Tibial artery (tissue), 4 donors: ENCODE measurements at places on chromosomes 6 and 20.

DNA sequence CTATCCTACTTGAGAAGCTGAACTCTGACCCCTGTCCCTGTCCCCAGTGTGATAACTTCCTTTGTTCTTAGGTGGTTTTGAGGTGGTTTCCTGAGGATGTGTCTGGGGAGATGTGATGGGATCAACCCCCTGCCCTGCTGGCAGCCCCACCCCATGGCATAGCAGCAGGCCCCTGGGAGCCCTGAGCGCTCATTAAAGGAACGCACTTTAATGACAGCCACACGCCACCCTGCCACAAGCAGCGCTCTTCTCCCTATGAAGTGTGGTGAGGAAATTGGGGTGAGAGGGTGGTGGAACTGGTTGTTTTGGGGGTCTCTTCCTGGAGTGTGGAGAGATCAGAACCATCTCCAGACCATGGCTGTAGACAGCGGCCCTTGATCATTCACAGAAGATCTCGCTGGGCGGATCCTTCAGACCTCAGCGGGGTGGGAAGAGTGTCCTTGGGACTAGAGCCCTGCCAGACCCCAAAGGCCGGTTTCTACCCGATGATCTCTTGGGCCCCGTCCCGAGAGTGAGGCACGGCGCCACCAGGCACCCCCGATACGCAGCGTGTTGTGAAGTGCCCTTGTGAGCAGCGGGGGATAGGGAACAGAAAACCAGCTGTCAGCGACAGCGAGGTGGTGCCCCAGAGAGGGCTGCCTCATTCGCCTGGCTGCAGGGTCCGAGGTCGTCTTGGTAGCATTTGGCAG lies 45.4 kb downstream of the SYNJ2 start:
- DNase-seq = peak; percentile 62

DNA sequence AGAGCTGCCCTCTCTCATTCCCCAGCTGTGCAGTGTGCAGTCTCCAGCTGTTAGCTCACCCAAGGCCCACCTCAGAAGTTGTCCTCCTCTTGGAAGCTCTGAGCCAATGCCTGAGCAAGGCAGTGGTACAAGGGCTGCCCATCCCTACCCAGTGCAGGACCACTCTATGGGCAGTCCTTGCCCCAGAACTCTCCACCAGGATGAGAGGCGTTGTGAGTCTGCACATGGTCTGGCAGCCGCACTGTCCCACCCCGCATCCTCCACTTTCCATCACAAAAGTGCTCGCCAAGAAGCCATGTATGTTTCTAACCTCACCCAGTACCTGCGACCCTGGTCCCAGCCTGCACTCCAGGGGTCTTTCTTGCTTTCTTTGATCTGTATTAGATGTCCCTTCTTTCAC lies 175.1 kb upstream of the PMEPA1 start:
- DNase-seq = peak; percentile 38

GRCh38 chr6:148580442-148580841 lies 166.4 kb upstream of the UST start:
- no peak for DNase-seq

DNA sequence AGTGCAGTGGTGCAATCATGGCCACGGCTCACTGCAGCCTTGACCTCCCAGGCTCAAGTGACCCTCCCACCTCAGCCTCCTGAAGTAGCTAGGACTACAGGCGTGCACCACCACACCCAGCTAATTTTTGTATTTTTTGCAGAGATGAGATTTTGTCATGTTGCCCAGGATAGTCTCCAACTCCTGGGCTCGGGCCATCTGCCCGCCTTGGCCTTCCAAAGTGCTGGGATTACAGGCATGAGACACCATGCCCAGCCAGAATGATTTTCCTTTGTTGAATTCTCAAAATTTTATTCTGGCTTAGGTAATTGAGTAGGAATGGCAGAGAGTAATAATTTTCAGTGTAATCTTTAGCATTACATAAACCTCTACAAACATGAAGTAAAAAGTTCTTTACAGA lies 37.1 kb downstream of the SLC16A10 start:
- no peak for DNase-seq

- no peak for DNase-seq
Observed at GRCh38 chr6:54428431-54428830, 120.2 kb downstream of the TINAG start.

DNA sequence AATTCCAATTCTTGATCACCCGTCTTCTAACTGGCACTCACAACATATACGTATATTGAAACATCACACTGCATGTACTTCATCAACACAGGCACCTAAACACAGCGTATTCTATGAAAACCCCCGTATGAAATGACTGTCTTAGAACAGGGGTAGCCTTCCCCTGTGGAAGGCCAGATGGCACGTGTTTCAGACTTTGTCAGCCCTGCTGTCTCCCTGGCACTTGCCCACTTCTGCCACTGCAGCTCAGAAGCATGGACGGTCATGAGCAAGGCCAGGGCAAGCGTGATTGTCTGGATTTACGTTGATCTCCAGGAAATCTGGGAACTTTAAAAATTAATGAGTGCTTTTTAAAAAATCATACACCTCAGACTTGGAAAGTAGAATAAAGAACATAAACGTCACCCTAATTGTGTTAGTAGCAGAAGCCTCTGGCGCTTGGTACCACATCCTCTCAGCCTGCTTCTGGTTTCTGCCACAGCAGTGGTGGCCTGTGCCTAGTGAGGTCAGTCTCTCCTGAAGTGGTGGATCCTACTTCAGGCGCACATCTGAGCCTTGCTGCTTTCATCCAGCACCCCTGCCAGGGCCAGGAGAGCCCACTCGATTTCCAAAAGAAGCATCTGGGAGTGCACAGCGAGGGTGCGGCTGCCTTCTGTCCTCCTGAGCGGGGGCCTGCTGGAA lies 18.3 kb downstream of the PDE10A start:
- DNase-seq = no peak

- no peak for DNase-seq
Observed at GRCh38 chr20:6142348-6142993, 19.6 kb upstream of the FERMT1 start.

GRCh38 chr20:63895202-63895951 lies 451 bp downstream of the DNAJC5 start:
- DNase-seq = no peak

DNA sequence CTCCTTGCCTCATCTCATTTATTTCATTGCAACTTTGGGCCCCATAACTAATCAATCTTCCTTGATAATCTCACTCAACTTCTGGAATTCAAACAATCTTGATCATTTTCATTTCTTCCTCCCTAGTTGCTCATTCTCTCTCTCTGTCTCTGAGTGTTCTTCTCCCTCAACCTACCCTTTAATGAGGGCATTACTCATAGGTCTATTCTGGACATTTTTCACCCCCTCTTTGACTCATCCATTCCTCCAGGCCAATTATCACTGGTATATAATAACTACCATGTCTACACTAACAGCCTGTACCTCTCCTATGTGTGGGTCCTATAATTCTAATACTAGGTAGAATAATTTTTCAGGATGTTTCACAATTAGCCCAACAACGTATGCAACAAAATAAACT lies 78.8 kb downstream of the COL21A1 start:
- no peak for DNase-seq

DNA sequence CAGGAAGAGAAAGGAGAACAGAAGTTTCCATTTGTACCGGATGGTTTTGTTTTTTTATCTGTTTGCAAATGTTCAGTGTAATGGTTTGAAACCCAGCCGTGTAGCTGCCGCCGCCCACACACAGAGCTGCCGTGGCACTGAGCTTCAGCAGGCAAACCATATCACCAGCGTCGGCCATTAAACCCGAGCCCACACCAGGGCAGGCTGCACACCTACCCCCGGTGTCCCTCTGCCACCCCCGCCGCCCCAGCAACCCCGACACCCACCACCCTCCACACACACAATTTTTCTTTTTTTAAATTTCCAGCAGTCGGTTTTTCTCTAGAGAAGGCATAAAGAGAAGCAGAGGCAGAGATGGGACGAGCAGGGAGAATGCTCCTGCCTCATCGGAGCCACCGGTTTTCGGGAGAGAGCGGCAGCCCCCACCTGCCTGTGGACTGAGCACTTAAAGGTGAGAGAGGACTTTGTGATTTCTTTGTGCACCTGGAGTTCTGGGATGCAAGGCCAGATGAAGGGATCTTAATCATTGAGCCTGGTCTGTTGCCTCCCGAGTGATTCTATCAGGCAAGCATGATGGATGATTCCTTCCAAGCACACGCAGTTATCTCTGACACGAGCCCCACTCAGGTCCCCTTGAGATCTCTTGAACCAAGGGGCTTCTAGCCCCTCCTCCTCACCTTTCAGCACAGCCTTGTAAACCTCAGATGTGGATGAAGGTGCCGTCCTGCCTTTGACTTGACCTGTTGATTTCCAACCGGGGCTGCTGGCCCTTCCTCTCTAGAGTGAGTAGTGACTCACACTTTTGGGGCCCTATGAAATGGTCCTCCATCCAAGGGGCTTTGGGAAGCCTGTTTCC lies 17.5 kb upstream of the ZNF831 start:
- peak; percentile 27 for DNase-seq

DNA sequence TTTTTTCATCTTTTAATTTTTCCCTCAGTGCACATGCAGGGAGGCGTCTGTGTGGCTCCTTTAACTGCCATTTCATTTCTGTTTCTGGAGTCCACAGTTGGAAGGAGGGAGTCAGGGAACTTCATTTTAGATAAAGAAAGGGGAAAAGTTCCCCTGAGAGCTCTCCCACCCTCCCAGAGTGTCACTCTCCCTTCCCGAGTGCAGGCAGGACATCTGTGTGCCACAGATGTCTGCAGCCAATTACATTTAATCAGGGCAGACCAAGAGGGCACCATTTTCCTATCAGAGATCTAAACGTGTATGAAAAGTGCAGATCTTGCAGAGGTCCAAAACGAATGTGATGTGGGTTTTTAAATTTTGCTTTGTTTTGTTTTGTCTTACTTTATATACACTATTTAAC lies 96.6 kb downstream of the PXDC1 start:
- DNase-seq = no peak

DNA sequence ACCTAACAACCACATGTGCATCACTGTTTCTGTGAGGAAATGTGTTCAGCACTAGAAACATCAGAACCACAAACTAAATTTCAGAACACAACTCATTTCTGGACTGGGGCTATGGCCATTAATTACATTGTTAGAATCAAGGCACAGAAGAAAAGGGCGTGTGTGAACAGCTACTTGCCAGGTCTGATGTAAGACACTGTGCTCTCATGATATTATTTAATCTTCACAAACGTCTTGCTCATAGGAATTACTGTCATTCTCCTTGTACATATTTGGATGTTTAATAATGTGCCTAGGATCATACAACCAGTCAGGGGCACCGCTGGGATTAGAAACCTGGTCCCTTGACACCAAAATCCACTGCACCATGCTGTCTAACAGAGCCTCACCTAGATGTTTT lies 14.8 kb downstream of the ADGRF1 start:
- DNase-seq = no peak
